ENCODE measurements at places on chromosomes 1 and 21.
A peak's percentile ranks its signal among the peaks of the same experiment; 100 is the strongest.

DNA sequence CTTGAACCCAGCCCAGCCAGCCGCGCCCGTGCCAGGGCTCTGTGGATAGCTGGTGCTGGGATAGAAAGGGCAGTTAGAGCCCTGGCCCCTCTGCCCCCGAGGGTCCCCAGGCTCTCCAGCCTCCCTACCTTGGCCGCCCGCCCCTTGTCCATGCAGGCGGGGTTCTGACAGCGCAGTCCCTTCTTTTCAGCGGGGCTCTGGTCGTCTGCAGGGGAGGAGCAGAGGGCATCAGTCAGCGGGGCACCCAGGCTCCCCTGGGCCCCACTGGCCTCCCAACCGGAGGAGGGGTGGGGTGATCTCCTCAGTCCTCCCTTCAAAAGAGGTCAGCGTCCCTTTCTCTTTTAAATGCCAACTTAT is 4.9 kb upstream of the PLEKHG5 start:
- DNase-seq: no peak

DNA sequence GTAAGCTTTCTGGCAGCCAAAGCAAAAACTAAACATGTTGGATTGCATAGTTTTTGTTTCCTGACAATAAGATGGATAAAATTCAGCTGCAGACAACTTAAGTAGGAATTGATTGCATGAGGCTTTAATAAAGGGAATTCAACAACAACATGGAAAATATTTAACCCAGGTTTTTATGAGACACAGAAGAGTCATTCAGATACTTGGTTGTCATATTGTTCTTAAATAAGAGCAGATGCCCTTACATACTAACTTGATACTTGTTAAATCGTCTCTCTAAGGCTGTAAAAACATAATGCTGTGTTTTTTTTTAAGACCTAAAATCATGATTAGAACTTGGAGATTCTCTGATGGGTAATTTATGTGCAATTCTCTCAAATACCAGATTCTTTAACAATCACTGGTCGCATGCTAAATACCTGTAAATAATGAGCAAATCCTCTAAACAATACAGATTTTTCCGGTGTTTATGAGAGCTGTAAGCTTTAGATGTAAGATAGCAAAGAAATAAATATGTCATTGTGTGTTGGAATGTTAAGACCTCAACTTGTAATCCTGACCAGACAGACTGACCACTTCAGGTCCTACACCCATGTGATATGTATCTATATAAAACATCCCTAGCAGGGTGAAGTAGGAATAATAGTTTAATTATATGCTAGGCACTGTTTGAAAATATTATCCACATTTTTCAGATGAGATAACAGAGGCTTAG is 37.8 kb upstream of the CD34 start:
- no peak for DNase-seq

DNA sequence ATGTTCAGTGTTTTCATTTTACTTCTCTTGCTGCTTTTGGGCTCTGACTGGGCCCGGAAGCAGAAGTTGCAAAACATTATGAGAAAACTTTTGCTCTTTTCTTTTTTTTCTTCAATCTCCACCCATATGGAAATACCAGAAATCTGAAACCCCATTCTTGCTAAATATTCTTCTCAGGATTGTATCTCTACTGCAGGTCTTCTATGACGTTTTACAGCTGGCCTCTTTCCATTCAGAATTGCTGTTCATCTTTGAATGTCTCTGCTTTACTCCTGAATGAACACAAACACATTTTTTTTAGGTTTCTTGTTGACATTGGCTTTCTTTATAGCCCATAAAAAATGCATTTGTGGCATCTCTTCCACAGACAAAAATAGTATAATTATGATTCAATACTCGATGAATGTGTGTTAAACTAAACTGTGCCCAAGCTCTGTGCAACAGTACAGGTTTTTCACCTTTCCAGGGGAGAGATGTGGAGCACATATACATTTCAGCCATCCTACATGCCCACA is 18.8 kb downstream of the PTPRC start:
- DNase-seq: peak; percentile 94

GRCh38 chr1:155479205-155479604 is 83.4 kb downstream of the ASH1L start:
- peak; percentile 82 for DNase-seq

DNA sequence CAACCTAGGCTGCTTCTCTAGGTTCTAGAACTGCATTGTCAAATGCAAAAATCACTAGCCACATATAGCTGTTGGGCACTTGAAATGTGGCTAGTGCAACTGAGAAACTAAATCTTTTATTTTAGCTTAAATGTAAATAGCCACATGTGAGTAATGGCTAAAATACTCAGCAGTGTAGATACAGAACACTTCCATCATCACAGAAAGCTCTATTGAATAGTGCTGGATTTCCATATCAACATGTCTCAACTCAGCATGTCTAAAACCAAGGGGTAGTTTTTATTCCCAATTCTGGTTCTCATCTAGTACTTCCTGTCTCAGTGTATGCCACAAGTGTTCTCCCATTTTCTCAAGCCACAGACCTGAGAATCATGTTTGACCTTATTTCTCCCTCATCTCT is 7.5 kb upstream of the TP53BP2 start:
- DNase-seq: no peak

- DNase-seq: no peak
Observed at GRCh38 chr1:85934516-85934915, 222.1 kb downstream of the COL24A1 start.

Measured in suppressor macrophage treated with lipopolysaccharide for 4 hours (primary cell).